Sciatic nerve (tissue), 2 donors: ENCODE measurements at places on chromosomes 7 and 10. TPM values are rescaled to one million over a fixed set of nuclear protein-coding genes. Genes with fewer than 3 reads are reported as not detected.
A peak's percentile ranks its signal among the peaks of the same experiment; 100 is the strongest.

The MYO1G gene
- total RNA-seq, result 8.8 TPM

The CUEDC2 gene
- 101 TPM for total RNA-seq

The GIMAP2 gene
- total RNA-seq, result 11.7 TPM

The SCD gene
- total RNA-seq, result 300 TPM

The EN2 gene
- total RNA-seq, result not detected

The MARVELD1 gene
- total RNA-seq, result 59.5 TPM

The CPA4 gene
- total RNA-seq, result 2.3 TPM

The PILRA gene
- 14.6 TPM for total RNA-seq

DNA sequence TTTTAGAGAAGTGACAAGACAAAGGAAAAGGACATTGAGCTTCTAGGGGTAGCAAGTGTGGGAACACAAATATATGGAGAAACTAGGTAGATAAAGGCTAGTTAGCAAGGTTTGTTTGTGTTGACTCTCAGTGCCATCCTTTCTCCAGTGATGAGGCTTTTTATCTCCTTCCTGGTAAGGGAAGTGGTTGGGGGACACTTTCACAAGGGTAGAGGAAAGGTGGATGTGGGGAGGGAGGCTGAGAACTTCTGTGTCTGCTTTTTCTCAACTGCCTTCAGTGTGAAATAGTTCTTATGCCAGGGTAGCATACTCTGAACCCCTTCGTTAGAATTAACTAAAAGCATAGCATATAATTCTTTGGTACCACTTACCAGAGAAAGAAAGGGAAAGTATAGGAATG, 93.0 kb upstream of the STRIP2 start:
- no peak for DNase-seq

- DNase-seq, result no peak
Measured at GRCh38 chr7:30778255-30779025, 7.2 kb downstream of the MINDY4 start.

DNA sequence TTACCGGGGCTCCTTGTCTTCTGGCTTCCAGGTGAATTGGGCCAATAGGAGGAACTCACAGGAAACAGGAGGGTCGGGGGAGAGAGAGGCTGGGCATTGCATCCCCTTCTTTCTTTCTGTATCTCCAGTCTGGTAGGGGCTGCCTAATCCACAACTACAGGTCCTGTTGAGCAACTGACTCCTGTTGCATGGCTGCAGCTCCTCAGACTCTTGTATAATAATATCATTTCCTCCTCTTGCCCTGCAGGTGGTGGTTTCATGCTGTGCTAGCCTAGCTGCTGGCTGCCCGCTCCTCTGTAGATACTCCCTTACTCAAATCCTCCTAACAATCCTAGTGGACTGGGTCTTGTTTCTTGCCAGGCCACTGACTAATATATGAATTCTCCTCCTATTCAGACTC, 276.5 kb upstream of the SMIM30 start:
- DNase-seq, result no peak

- DNase-seq, result no peak
Measured at GRCh38 chr10:109205929-109206585, 717.3 kb downstream of the XPNPEP1 start.

DNA sequence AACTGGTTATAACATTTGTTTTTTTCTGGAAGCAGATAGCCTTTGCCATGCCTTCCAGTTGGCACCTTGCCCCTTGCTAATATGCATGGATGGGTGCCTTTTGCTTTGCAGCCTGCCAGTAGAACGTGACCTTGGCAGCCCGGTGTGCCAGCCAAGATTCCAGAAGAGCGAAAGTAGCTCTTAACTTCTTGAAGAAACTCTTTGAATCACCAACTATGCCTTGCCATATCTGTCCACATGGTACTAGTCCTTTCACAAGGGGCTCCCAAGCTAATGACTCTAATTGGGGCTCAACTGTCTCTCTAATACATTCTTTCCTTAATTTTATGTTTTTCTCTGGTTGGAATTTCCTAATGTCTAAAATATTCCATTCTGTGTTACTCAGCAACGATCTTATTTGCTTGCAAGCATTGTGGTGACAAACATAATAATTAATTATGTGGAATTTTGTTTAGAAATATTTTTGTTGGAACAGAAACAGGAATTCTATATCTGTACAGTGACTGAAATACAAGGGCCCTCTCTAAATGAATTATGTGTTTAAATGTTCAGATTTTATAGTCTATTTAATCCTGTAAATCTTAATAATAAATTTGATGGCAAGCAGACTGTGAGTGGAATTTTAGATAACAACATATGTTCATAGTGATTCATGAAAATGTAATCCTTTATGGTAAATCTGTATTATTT, 45.8 kb downstream of the HDAC9 start:
- no peak for DNase-seq

DNA sequence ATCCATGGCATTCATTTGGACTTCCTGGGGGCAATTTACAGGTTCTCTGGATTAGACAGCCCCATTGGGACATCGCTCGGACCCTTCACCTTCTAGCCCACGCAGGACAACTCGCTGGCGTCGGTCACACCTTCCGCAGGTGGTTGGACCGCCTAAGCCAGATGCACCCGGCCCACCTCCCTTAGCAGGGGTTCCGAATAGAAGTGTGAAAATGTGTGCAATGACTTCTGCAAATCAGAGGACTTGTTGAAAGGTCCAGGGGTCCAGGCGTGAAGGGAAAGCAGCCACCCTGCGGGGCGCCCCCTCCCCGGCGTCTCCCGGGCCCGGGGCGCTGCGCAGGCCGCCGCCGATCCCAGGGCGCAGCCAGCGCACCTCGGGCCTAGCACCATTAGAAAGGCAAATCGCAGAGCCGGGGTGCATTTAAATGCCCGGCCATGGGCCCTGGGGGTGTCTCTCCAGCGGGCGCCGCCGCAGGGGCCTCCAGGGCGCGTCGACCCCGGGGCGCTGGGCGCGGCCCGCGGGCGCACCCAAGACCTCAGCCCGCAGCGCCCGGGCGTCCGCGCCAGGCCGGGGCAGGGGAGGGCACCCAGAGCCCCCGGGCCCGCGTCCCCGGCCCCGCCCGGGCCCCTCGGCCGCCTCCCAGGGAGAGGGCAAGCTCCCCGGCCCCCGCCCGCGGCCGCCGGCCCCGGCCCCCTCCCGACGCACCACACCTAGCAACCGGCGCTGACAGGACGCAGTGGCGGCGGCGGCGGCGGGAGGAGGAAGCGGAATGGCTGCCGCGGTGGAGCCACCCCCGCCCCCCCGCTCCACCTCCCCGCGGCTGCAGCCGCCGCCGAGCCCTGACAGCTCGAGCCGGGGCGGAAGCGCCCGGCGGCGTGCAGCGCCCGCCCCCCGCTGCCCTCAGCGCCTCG, 1.2 kb downstream of the JAZF1 start:
- DNase-seq, result peak; percentile 81

DNA sequence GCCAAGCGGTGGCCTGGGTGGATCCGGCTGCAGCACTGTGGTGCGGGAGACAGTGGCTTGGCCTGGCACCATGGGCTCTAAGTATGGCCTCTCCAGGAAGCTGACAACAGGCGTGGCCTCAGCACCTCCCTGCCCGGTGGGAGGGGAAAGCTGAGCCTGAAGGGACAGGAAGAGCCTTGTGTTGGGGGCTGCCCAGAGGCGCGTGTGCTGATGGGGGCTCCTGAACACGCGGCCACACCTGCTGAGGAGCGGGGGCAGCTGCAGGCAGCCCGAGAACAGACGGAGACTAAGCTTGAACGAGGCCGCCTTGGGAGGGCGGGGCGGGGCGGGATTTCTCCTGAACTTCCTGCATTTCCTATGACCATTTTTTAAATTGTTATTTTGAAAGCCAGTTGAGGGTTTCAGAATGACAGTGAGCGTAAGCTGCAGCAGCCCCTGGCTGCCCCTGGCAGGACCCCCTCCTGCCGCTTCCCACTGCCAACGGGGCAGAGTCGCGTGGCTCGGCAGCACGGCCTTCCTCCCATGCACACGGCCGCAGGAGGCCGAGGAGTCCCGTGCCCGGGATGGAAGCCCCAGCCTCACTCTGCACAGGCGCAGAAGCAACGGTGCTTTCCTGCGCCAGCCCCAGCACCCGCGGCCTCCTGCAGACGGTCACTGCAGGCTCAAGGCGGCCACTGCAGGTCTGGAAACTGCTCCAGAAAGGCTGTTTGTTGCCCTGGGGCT, 43.2 kb downstream of the DPYSL4 start:
- DNase-seq, result no peak

DNA sequence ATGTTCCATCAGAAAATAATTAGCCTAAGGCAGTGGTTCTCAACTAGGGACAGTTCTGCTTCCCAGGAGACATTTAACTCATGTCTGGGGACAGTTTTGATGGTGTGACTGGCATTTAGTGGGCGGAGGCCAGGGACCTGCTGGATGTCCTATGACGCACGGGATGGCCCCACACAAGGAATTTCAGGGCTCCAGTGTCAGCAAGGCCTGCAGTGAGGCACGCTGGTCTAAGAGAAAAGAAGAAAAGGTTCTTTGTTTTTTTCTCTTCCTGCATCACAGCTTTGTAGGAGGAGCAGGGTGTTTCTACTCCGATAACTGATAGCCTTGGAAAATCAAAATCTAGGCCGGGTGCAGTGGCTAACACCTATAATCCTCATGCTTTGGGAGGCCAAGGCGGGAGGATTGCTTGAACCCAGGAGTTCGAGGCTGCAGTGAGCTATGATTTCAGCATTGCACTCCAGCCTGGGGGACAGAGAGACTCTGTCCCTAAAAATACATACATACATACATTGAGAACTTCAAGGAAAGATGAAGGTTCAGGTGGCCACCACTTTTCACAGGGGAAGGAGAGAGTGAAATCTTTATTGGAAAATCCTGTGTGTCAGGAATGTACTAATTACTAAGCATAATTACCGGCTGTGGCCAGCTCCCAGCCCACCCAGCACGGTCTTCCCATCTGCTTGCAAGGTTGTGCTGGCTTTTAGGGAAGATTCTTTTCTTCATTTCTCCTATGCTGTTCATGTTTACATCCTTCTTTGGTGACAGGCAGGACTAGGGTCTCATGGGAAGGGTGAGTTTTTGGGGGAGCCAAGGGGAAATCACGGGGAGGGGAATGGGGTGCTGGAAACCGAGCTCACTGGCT, 150.4 kb downstream of the ACTR3B start:
- DNase-seq, result no peak

- no peak for DNase-seq
Measured at GRCh38 chr10:22931948-22932347, 4.1 kb downstream of the ARMC3 start.

DNA sequence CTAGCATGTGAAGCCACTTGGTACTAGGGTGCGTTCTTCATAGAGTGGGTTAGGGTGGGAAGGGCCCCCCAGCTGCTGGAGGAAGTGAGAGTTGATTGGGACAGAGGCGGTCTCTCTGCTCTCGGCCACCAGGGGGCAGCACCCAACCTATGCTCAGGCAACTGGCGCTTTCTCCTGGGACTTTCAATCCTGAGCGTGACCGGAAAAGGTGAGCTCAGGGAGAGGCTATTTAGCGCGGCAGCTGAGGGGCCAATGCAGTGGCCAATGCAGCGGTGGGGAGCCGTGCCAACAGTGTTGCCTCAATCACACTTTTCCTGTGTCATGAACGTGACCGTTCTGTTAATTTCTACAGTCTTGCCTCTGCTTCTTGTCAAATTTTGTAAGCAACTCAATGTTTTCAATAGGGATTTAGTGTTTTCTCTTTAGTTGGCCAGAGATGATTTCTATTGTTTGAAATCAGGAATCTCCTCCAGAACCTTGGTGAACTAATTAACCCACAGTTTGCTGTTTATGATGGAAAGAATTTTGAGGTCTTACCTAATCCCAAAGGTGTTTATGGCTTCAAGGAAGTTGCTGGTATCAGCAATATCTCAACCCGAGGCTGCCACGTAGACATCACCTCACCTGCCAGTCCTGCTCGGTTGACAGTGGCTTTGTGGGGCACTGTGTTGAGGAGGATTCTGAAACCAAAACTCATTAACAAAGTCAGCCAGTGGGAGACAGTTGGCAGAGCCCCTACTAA, 67.9 kb upstream of the PDZD8 start:
- peak; percentile 87 for DNase-seq

- DNase-seq, result no peak
Measured at GRCh38 chr7:121307021-121307574, 21.7 kb upstream of the WNT16 start.

DNA sequence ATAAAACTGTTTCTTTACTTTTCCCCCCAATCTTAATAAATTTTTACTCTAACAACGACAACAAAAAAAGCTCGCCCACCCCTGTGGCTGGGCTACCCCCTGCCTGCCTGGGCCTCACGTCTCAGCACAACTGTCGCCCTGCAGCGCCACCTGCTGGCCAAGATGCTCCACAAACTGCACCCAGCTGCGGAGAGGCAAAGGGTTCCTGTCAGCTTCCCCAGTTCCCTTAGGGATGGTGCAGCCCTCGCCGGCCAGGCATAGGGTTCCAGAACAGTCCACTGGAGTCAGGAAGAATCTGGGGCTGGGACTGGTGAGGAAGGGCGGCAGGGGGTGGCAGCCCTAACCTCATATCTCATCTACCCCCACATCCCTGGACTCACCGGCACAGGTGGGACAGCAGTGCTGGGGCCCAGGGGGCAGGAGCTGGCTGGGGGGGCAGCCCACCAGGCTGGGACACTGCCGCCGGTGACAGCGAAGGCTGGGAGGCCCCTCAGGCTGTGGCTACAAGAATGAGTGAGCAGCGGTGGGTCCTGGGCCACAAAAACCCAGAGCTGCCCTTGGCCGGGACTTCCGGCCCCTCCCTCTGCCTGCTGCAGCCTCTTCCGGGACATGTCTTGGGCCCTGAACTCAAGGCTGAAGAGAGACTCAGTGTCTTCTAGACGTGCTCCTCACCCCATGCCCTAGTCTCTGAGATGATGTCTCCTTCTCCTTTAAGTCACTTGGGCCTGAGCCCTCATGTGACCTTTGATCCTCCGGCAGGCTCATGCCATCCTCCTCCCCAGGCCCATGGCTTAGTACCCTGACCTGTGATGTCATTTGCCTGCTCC, 21.2 kb downstream of the ATP6V1F start:
- DNase-seq, result peak; percentile 93

GRCh38 chr7:5543361-5543760, 119.7 kb upstream of the TNRC18 start:
- DNase-seq, result no peak

GRCh38 chr10:36342781-36343180, 700.7 kb upstream of the FZD8 start:
- no peak for DNase-seq

- no peak for DNase-seq
Measured at GRCh38 chr7:37224746-37225145, 223.9 kb downstream of the ELMO1 start.

GRCh38 chr10:18625886-18626285, 25.5 kb downstream of the NSUN6 start:
- DNase-seq, result no peak

GRCh38 chr10:97744405-97745035, 7.6 kb downstream of the ZFYVE27 start:
- peak; percentile 55 for DNase-seq
